ENCODE measurements at places on chromosomes 4 and X. TPM values are rescaled to one million over a fixed set of nuclear protein-coding genes. Genes with fewer than 3 reads are reported as not detected.

The GLRA2 gene
- 52.4 TPM for total RNA-seq

The ETDA gene
- not detected for total RNA-seq

The SPANXB1 gene
- total RNA-seq: not detected

The PABPC5 gene
- 16.6 TPM for total RNA-seq

The UGT2A2 gene
- not detected for total RNA-seq

The HS6ST2 gene
- 37.8 TPM for total RNA-seq

The FHDC1 gene
- 8.5 TPM for total RNA-seq

The ENAM gene
- total RNA-seq: not detected

The FAM241A gene
- 2.3 TPM for total RNA-seq

All from diencephalon (tissue), 1 donor.